SJSA1 (cell line): ENCODE measurements at places on chromosomes 7 and 10. TPM values are rescaled to one million over a fixed set of nuclear protein-coding genes. Genes with fewer than 3 reads are reported as not detected.
A peak's percentile ranks its signal among the peaks of the same experiment; 100 is the strongest.

GRCh38 chr7:107966711-107967110 lies 36.2 kb downstream of the LAMB1 start:
- peak; percentile 97 for DNase-seq

DNA sequence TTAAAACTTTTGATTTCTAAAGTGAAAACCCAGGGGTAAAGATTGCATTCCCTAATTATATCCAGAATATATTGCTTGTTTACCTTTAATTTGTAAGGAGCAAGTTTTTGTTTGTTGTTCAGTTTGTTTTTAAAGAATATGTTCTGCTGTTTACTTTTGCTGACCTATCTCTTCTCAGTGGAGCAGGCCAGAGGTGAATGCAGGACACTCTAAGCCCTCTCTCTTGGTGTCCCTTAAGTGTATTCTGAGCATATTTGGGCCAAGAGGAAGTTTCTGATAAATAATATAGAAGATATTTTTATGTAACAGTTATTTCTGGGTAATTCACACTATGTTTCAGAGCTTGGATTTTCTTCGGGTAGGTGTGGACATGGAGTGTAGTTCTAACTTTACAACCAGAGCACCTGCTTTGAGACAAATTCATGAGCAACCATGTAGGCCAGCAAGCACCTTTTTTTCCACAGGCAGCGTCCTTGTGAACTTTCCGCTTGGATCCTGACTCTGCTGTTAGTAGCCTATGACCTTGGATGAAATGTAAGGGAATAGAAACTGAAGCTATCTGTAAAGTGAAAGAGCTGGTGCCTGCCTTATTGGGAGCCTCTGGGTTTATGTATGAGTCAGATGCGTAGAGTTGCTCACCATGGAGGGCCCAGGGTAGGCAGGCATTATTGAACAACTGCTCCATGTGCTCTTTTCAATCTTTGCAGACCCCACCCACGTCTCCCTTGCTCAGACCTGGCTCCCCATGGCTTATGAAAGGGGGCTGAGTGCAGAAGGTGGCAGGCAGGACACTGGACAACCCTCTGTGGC lies 16.1 kb downstream of the OGDH start:
- DNase-seq, result no peak

GRCh38 chr10:89535171-89536012 lies at the start of gene SLC16A12:
Gene SLC16A12, minus strand, starts transcription at chr10:89535594. Its CDS starts 73,016 bp downstream, at chr10:89462578.
- no peak for DNase-seq

DNA sequence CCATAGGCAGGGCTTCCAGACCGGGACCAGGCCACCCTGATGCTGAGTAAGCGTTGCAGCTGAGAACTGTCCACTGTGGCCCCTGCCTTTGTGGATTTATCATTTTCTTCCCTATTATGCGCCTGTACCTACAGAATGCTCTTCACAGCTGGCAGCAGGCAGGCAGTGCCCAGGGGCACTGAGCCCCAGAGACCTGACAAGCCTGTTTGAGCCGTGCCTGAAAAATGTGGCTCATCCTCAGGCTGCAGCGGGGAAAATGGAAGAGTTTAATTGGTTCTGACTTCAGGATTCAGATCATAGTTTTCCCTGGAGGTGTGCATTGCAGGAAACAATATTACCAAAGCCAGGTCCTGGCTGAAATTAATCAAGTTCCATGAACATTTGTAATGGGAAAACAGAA lies 200.2 kb downstream of the ZNF438 start:
- no peak for DNase-seq

GRCh38 chr7:106839511-106839910 lies 25.6 kb upstream of the PIK3CG start:
- no peak for DNase-seq

DNA sequence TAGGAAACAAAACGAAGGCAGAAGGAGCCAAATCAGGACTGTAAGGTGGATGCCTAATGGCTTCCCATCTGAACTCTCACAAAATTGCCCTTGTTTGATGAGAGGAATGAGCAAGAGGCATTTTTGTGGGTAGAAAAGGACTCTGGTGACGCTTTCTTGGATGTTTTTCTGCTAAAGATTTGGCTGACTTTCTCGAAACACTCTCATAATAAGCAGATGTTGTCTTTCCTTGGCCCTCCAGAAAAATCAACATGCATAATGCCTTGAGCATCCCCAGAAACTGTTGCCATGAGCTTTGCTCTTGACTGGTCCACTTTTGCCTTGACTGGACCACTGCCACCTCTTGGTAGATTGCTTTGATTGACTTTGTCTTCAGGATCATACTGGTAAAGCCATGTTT lies 13.5 kb downstream of the PTPN12 start:
- DNase-seq, result no peak

- no peak for DNase-seq
Measured at GRCh38 chr7:38682606-38683005, 51.4 kb upstream of the AMPH start.

GRCh38 chr10:131537281-131537680 lies 225.8 kb upstream of the TCERG1L start:
- DNase-seq, result no peak

The HKDC1 gene
- total RNA-seq, result 0.06 and 0.50 TPM in 2 replicates

The C10orf62 gene
- not detected in 2 replicates for total RNA-seq

The ARHGAP22 gene
- 0.53 TPM in 1 of 2 replicates, not detected in the other for total RNA-seq

The ZNF736 gene
- total RNA-seq, result 0.06 and 0.68 TPM in 2 replicates

The RBP3 gene
- total RNA-seq, result not detected in 2 replicates

The CYP51A1 gene
- 85.3 and 89.0 TPM in 2 replicates for total RNA-seq

The PKD2L1 gene
- total RNA-seq, result not detected in 2 replicates

The FXYD4 gene
- not detected in 2 replicates for total RNA-seq

The LIPN gene
- not detected in 2 replicates for total RNA-seq

The ZNF775 gene
- 5.8 and 8.6 TPM in 2 replicates for total RNA-seq

The SFTPD gene
- total RNA-seq, result 0.29 TPM in 1 of 2 replicates, not detected in the other

The WDR86 gene
- 0.39 and 0.72 TPM in 2 replicates for total RNA-seq

The OPN4 gene
- total RNA-seq, result not detected in 2 replicates

The EXOSC1 gene
- 59.1 and 60.1 TPM in 2 replicates for total RNA-seq
